ENCODE measurements at places on chromosomes 3 and 15. TPM values are rescaled to one million over a fixed set of nuclear protein-coding genes. Genes with fewer than 3 reads are reported as not detected.

DNA sequence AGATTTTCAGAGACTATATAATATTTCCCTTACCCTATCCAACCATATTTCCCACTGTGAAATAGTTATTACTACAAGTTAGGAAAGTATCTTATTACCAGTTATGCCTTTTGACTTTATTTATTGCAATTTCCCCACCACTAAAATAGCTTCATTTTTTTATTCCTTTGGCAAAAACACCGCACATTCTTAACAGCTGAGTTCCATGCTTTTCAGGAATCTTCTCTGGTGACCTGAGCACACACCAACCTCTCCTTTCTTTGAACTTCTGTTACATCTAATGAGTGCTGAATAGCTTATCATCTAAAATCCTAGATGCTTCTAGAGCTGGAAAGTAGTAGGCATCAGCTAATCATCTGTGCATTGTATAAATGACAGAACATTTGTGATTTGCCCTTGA lies 99.1 kb downstream of the UBE2E2 start:
- DNase-seq: no peak

GRCh38 chr3:149277331-149277813 lies 55.7 kb upstream of the CP start:
- DNase-seq: no peak

DNA sequence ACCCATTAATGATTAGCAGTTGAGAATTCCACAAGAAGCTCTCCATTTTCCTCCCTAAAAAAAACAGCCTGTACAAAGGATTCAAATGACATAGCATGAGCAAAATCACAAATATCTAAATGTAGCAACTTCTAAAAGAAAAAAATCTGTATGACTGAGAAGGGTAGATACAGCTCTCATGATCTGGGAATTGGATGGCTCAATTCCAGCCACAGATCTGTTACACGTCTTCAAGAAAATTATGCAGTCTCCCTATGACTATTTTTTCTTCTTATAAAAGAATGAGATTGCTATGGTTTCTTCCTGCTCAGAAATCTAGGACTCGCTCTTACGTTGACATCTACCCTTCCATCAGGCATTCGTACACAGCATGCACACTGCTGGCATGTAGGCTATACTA lies 71.5 kb downstream of the PLCH1 start:
- DNase-seq: no peak

- DNase-seq: no peak
These were observed 28.6 kb downstream of the CGGBP1 start for GRCh38 chr3:88030210-88030609.

DNA sequence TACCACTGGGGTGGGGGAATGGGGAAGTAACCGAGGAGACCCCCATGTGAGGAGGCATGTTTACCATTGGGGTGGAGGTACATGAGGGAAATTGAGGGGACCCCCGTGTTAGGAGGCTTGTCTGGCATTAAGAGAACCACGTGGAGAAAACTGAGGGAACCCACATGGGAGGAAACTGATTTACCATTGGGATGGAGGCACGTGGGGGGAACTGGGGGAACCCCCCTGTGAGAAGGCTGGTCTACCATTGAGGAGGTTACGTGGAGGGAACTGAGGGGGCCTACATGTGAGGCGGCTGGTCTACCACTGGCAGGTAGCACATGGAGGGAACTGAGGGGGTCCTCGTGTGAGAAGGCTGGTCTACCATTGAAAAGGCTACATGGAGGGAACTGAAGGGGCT lies 159.4 kb downstream of the FBLN2 start:
- DNase-seq: no peak

Gene ARPIN
- not detected for total RNA-seq

Gene HTR3E
- not detected for total RNA-seq

Measured in Karpas-422 (cell line).